ENCODE measurements at places on chromosomes 2 and 18.

DNA sequence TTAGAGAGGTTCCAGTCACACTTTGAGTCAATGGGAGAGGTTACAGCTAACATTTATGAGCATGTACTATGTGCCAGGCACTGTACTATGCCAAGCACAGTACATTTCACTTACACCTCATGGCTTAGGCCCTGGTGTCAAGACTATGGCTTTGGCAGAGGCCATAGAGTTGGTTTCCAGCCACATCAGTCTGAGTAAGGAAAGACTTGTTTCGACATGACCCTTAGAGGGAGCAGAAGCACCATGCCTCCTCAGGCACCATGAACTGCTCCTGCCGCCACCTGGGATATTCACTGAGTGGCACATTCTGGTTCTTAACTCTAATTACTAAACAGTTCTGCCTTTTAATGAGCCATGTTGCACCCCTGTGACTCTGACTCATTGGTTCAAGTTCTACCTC is 12.7 kb downstream of the DGUOK start:
- DNase-seq, result peak; percentile 17

- no peak for DNase-seq
These were observed 261.6 kb downstream of the LTBP1 start for GRCh38 chr2:33208400-33208799.

GRCh38 chr2:101152272-101153076 is 1.3 kb upstream of the TBC1D8 start:
- peak; percentile 72 for DNase-seq

DNA sequence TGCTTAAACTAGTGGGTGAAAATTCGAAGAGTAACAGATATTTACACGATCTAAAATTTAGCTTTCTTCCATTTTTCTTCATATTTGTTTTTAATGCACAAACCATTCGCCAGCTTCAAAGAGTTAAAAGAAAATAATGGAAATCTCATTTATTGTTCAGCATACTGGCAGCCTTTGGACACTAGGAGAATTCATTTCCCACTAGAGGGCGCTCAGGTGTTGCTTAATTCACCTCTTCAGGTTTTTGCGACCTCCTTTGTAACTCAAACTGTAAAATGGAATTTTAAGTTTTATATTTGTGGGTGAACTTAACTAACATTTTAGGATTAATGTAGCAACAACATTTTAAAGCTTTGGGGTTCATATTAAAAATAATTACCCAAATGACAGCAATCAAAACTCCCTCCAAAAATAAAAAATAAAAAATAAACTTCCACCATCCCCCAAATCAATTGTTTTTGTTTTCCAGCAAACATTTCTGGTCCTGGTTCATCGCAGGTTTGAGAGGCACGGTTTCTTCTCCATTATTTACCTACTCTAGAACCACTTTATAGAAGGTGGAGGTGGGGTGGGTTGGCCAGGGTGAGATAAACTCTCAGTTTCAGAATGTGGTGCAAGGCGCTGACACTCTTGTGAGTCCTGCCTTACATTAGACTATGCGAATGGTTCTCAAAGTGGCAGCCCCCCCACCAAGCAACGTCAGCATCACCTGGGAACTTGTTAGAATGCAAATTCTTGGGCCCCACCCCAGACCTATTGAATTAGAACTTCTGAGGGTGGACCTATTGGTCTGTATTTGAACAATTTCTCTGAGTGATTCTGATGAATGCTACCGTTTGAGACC is 24.7 kb upstream of the PNPT1 start:
- DNase-seq, result peak; percentile 74

GRCh38 chr18:27966881-27967280 is 210.0 kb downstream of the CDH2 start:
- DNase-seq, result no peak

- DNase-seq, result peak; percentile 5
These were observed 2.7 kb downstream of the PPP1CB start for GRCh38 chr2:28754321-28754720.

GRCh38 chr2:14654835-14655282 is 22.3 kb downstream of the LRATD1 start:
- DNase-seq, result no peak

DNA sequence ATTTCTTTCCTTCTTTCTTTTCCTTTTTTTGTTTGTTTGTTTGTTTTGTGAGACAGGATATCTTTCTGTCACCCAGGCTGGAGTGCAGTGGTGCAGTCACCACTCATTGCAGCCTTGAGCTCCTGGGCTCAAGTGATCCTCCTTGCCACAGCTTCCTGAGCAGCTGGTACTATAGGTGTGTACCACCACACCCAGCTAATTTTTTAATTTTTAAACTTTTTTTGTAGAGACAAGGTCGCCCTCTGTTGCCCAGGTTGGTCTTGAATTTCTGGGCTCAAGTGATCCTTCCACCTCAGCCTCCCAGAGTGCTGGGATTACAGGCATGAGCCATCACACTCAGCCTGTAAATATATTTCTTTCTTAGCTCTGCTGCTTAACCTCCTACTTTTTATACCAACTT is 83.4 kb upstream of the CYP20A1 start:
- peak; percentile 7 for DNase-seq

DNA sequence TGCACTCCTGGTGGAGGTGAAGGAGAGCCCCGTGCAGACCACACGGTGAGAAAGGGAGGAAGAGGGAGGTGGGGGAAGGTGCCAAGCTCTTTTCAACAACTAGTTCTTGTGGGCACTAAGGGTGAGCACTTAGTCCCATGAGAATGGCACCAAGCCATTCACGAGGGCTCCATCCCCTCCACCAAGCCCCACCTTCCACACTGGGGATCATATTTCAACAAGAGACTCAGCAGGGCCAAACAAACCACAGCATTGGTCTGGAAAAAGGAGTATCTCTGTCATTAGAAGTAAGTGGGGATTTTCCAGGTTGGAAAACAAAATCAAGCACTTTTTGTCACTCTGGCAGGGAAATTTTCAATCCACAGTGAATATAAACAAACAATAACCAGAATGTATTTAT is 38.4 kb downstream of the ZAP70 start:
- DNase-seq, result no peak

DNA sequence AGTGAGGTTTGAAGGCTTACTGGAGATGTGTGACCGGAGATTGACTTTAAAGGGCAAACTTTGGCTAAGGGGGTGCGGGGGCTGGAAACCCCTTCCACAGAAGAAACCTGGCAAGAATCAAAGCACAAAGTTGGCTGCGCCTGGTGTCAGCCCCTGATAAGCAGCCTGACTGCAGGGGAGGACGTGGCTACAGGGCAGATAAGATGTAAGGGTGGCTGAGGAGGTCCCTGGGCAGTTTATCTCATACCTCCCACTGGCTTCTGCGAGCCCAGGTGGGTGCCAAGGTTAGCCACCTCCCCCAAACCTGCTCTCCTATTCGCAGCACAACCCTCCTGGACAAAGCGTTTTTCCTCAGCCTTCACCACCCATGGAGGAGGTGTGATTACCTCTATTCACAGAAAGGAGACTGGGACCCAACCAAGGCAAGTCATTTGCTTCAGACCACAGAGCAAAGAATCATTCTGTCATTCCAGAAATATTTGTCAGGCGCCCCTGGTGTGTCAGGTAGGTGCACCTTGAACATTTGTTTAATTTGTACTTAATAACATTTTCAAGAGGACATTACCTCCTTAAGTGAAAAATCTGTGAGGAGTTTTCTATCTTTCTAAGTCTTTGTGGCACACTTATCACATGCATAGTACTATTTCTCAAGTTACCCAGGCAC is 73.1 kb upstream of the IL1R1 start:
- no peak for DNase-seq
